Thoracic aorta endothelial cell (primary cell): ENCODE measurements at places on chromosomes 1 and 21. TPM values are rescaled to one million over a fixed set of nuclear protein-coding genes. Genes with fewer than 3 reads are reported as not detected.

TESK2 gene
- 2.0 and 2.2 TPM in 2 replicates for total RNA-seq

LMX1A gene
- total RNA-seq: not detected in 2 replicates

TTLL7 gene
- total RNA-seq: 6.5 and 11.8 TPM in 2 replicates

KMO gene
- total RNA-seq: not detected in 2 replicates

BATF3 gene
- total RNA-seq: 0.65 and 1.2 TPM in 2 replicates

HEYL gene
- total RNA-seq: not detected in 2 replicates

SH3D21 gene
- total RNA-seq: 2.8 and 3.1 TPM in 2 replicates

DNM3 gene
- 3.3 and 4.7 TPM in 2 replicates for total RNA-seq

KRTAP11-1 gene
- total RNA-seq: not detected in 2 replicates

PLK3 gene
- total RNA-seq: 34.6 and 46.9 TPM in 2 replicates

GPR61 gene
- total RNA-seq: under 0.01 TPM in 1 of 2 replicates, not detected in the other

RIPPLY3 gene
- not detected in 2 replicates for total RNA-seq

LIN28A gene
- total RNA-seq: not detected in 2 replicates

BTF3L4 gene
- total RNA-seq: 68.4 and 72.6 TPM in 2 replicates

PRAMEF15 gene
- not detected in 2 replicates for total RNA-seq

C1orf159 gene
- total RNA-seq: 8.6 and 11.8 TPM in 2 replicates

LEMD1 gene
- total RNA-seq: not detected in 2 replicates

IL10 gene
- total RNA-seq: not detected in 2 replicates

OR1C1 gene
- total RNA-seq: not detected in 2 replicates

TAS1R3 gene
- total RNA-seq: 0.13 and 0.22 TPM in 2 replicates

RAP1GAP gene
- total RNA-seq: under 0.01 and 0.07 TPM in 2 replicates

KRTAP21-3 gene
- not detected in 2 replicates for total RNA-seq

SFT2D2 gene
- total RNA-seq: 54.0 and 62.9 TPM in 2 replicates

GBP5 gene
- total RNA-seq: 0.29 TPM in 1 of 2 replicates, not detected in the other

HSPA13 gene
- total RNA-seq: 57.4 and 74.7 TPM in 2 replicates

THEM5 gene
- total RNA-seq: not detected in 2 replicates

MARCKSL1 gene
- 118 and 121 TPM in 2 replicates for total RNA-seq

EEIG2 gene
- 7.4 and 7.7 TPM in 2 replicates for total RNA-seq

CCDC17 gene
- 1.7 TPM in 2 replicates for total RNA-seq

IL24 gene
- not detected in 2 replicates for total RNA-seq

PTPRC gene
- not detected in 2 replicates for total RNA-seq

CFAP45 gene
- total RNA-seq: 1.1 and 1.6 TPM in 2 replicates

TRIM46 gene
- 5.7 and 7.2 TPM in 2 replicates for total RNA-seq

TNNI3K gene
- not detected in 2 replicates for total RNA-seq

TMEM82 gene
- not detected in 2 replicates for total RNA-seq

MYOM3 gene
- total RNA-seq: 0.13 and 0.36 TPM in 2 replicates

ZNF672 gene
- total RNA-seq: 16.6 and 22.5 TPM in 2 replicates

MYBPH gene
- not detected in 2 replicates for total RNA-seq

MATN1 gene
- under 0.01 and 0.13 TPM in 2 replicates for total RNA-seq

RHBG gene
- total RNA-seq: not detected in 2 replicates

TMEM79 gene
- 0.93 and 1.1 TPM in 2 replicates for total RNA-seq

CYP4X1 gene
- total RNA-seq: 2.9 and 4.3 TPM in 2 replicates

GJA9 gene
- not detected in 2 replicates for total RNA-seq

CFHR1 gene
- not detected in 2 replicates for total RNA-seq

KCNJ9 gene
- not detected in 2 replicates for total RNA-seq

CD1D gene
- total RNA-seq: not detected in 2 replicates

SYT2 gene
- not detected in 2 replicates for total RNA-seq

AUNIP gene
- total RNA-seq: 5.2 and 6.5 TPM in 2 replicates

PEX10 gene
- total RNA-seq: 19.8 and 26.8 TPM in 2 replicates

MCOLN3 gene
- not detected in 2 replicates for total RNA-seq
